ENCODE measurements at places on chromosomes 3 and 15.

DNA sequence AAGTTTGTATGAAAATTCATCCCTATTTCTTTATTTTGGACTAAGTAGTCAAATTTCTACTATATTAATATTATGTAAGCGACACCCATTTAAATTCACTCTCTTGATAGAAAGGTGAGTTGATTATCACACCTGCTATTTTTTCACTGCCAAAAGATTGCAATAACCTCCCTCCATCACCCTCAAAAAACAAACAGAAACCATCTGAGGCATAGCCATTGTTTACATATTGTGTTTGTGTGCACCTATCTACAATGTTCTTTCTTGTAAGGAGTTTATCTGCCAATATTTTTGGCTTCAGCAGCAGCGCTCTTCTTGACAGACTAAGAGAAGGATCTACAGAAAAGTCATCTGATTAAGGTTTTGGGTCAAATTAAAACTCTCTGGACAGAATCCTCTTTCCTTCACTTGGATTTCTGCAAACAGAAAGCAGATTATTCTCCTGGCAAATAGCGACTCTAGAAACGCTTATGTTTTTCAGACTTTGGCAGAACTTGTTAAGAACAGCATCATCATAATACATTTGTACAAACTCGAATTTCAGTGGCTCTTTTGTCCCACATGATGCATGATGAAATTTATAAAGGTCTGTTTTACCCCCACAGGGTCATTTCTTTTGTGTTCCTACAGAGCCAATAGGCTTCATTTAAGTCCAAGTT, 48.6 kb downstream of the KCNMB2 start:
- no peak for DNase-seq

GRCh38 chr15:55829826-55830225, 86.9 kb upstream of the PRTG start:
- no peak for DNase-seq

GRCh38 chr15:51667478-51667877, 13.8 kb upstream of the SCG3 start:
- DNase-seq, result no peak

DNA sequence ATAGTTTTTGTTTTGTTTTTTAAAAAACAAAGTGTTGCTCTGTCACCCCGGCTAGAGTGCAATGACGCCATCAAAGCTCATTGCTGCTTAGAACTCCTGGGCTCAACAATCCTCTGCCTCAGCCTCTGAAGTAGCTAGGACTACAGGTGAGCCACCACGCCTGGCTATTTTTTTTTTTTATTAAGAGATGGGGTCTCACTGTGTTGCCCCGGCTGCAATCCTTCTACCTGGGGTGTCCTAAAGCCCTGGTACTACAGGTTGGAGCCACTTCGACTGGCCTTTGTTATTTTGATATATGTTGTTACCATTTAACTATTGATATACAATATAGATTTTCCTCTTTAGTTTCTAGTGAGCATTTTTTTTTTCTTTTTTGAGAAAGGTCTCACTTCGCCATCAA, 2.6 kb downstream of the NGLY1 start:
- no peak for DNase-seq

GRCh38 chr15:57150066-57150865, 226.0 kb upstream of the CGNL1 start:
- DNase-seq, result no peak

GRCh38 chr15:78055919-78056713, 21.4 kb downstream of the TBC1D2B start:
- no peak for DNase-seq

DNA sequence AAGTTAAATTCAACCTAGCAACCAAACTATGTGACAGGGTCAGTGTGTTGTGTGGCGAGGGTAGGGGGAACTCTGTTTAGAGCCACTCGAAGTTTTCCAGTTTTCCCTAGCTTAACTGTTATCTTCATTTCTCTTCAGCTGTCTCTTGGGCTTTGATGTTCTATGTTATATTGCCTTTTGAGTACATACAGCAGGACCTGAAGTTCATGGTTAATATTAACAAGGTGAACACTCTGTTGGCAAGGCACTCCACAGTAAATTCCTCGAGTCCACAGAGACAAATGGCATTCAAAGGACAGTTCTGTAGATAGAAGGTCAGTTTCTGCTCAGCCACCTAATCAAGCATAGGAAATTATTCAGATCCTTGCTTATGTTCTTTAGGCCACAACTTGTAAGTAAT, 147.9 kb upstream of the DPH6 start:
- no peak for DNase-seq

DNA sequence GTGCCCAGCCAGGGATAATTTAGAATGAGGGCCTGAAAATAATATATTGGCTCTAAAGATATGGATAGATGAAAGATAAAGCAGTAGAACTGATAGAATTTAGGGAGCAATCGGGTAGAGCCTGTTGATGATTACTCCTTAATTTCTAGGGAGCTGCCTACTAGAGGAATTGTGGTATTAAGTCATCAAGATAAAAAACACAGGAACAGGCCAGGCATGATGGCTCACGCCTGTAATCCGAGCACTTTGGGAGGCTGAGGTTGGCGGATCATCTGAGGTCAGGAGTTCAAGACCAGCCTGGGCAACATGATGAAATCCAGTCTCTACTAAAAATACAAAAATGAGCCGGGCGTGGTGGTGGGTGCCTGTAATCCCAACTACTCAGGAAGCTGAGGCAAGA, 130.4 kb downstream of the PCCB start:
- no peak for DNase-seq

DNA sequence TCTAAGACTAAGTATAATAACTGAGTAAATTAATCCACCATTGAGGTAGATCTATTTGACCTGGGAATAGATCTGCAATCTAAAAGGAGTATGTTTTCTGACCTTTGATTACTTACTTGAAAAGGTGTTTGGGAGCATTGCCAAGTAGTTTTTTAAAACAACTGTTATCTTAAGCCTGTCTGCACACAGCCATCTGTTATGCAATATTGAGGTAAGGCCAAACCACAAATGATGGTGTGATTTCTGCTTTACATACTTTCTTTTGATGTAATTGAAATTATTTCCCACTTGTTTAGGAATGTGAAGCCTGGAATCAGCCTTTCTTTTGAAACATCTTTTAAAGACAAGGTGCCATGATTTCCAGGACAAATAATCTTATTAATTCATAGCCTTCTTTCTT, 274.0 kb downstream of the BBX start:
- DNase-seq, result peak; percentile 24

GRCh38 chr3:168096210-168096652, 507 bp upstream of the GOLIM4 start:
- peak; percentile 83 for DNase-seq

GRCh38 chr3:110677506-110677905, 394.1 kb upstream of the NECTIN3 start:
- DNase-seq, result no peak

GRCh38 chr15:78265752-78266224, 1.4 kb downstream of the DNAJA4 start:
- no peak for DNase-seq

- DNase-seq, result no peak
Measured at GRCh38 chr15:66922608-66923007, 142.8 kb upstream of the SMAD3 start.

DNA sequence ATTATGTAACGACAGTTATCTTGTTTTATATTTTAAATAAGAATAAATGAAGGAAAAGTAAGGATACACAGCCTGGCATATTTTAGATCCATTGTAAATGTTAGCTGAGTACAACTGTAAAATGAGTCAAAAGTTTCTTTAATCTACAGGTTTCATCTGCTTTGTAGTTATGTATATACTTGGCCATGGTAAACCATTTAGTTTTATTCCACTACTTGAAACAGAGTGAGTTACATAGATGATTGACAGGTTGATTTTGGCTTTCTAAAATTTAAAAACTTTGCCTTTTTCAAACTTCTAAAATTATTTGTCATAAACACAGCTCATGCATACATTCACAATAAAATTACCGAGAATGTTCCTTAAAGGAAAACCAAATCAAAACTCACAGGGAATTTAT, 371.2 kb downstream of the ROBO1 start:
- DNase-seq, result no peak

DNA sequence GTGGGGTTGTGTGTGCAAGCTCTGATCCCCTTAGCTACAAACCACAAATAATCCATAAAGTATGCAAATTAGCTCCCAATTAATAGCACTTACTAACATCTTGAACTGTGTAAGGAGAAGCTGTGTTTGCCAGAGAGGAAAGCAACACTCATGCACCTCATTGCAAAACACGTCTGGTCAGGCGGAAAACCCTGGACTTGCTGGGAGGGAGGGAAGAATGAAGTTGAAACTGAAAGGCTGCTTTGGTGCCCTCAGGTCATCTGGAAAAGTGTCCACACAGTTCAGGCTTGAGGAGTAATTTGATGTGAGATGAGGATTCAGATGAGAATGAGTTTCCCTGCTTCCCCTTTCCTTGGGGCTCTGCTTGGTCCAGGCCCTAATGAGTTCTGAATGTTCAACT, 185.5 kb upstream of the ANKRD28 start:
- no peak for DNase-seq

DNA sequence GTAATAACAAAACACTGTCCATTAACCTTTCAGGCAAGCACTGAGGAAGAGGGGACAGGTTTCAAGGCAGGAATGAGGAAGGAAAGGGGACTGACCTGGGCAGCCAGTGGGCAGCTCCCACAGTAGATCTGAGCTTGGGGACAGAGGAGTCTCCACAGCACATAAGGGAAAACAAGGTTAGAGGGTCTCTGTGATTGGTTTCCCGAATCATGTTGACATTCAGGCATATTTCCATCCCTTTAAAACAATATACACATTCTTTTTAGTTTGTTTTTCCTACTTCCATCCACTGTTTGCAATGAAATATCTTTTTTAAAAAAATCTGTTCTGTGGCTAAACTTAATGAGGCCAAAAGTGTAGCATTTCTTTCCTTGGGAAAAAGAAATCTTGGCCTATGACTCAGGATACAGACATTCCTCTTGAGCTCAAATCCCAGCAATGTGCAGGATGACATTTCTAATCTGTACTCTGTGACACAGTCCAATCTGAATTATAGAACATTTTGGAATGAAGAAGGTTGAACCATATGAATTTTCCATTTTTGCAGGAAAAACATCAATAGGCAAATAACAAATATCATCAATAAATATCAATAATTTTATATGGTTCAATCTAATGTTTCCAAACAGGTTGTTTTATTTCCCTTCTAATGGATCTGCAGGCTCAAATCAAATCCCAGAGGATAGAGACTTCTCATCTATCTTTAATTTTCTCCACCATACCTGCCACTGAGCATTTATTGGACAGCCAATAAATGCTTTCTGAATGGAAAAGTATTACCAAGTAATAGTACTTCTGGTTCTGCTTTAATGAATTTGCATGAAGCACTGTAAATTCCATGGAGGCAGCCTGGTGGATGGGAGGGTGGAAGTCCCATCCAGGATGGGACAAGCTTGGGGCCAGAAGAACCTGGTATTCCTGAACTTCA, 54.1 kb downstream of the ITGB5 start:
- no peak for DNase-seq

DNA sequence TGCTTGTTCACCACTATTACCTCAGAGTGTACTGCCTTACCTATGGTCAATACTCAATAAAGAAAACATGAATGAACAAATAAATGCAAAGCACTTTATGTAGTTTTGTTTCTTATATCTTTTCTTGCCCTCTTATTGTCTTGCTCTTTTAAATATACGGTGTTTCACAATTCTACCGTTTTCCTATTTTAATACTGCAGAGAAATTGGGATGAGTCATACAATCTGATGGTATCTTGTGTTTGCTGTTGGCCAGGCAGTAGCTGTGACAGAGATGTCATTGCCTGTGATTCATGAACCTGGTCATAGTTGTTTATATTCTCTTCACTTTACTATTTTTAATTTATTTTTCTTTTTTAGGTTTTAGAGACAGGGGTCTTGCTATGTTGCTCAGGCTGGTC, 48.3 kb downstream of the SERP1 start:
- no peak for DNase-seq

GRCh38 chr3:56919797-56920195, 118.0 kb upstream of the ARHGEF3 start:
- DNase-seq, result no peak

All from NAMALWA (cell line).